ENCODE measurements at places on chromosomes 11 and 22.

DNA sequence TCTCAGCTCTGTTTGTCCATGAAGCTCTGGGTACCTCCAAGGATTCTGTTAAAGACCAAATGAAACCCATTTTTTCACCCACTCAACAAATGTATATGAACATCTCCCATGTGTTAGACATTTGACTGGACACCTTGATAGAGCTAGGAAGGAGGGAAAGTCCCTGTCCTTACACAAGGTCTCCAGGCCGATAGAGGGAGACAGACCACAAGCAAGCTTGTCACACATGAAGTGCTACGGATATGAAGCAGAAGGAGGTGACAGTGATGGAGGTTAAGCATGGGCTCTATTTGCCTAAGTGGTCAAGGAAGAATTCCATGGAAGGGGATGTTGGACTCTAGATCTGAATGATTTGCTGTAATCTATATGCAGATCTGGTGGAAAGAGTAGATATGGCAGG lies 138.5 kb downstream of the MYO18B start:
- no peaks in the 10 kb centered on the region for H3K4me1 ChIP-seq
- H3K27me3 ChIP-seq = peaks cover 3% of the 10 kb centered on the region
- no peak overlapping the region for H3K27ac ChIP-seq
- no peaks in the 10 kb centered on the region for H3K36me3 ChIP-seq
- DNase-seq = no peak
- no peak overlapping the region for H3K4me3 ChIP-seq

GRCh38 chr11:18490319-18490718 lies 34.7 kb downstream of the LDHAL6A start:
- no peaks in the 10 kb centered on the region for H3K36me3 ChIP-seq
- no peaks in the 10 kb centered on the region for H3K4me1 ChIP-seq
- no peak overlapping the region for H3K27ac ChIP-seq

DNA sequence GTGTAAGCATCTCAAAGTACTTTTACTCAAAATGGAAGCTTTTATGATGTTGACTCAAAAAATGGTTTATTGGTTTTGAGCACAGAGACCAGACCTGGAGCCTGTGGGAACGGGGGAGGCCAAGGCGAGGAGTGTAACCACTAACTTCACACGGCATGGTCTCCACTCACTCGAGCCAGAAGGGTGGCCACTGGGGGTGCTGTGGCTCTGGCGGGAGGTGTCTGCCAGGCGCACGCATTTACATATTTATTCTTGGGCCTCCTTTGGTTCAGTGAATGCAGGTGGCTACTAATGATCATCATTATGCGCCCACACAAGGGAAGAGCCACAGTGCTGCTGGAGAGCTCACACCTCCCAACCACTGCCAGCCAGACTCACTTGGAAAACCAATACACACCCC lies 64.6 kb downstream of the FLRT1 start:
- no peaks in the 10 kb centered on the region for H3K27me3 ChIP-seq
- no peak overlapping the region for H3K4me3 ChIP-seq
- no peak overlapping the region for H3K27ac ChIP-seq
- no peaks in the 10 kb centered on the region for H3K4me1 ChIP-seq
- DNase-seq = no peak

DNA sequence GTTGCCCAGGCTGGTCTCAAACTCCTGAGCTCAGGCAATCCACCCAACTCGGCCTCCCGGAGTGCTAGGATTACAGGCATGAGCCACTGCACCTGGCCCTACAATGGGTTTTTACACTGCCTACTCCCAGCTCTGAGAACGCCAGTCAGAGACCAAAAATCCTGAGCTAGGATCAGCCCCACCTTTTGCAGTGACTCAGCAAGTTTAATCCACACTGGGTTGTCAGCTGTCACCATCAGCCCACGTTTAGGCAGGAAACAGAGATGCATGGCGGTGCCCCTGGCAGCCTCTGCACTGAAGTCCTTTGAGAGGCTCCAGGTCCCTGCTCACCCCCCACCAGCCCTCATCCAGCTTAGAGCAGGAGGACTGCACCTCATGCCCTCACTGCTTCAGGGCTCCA lies 117.6 kb downstream of the ARHGAP8 start:
- H3K27me3 ChIP-seq = peaks cover 2% of the 10 kb centered on the region
- no peaks in the 10 kb centered on the region for H3K36me3 ChIP-seq
- H3K4me3 ChIP-seq = no peak overlapping the region
- no peak for DNase-seq
- no peak overlapping the region for H3K27ac ChIP-seq

DNA sequence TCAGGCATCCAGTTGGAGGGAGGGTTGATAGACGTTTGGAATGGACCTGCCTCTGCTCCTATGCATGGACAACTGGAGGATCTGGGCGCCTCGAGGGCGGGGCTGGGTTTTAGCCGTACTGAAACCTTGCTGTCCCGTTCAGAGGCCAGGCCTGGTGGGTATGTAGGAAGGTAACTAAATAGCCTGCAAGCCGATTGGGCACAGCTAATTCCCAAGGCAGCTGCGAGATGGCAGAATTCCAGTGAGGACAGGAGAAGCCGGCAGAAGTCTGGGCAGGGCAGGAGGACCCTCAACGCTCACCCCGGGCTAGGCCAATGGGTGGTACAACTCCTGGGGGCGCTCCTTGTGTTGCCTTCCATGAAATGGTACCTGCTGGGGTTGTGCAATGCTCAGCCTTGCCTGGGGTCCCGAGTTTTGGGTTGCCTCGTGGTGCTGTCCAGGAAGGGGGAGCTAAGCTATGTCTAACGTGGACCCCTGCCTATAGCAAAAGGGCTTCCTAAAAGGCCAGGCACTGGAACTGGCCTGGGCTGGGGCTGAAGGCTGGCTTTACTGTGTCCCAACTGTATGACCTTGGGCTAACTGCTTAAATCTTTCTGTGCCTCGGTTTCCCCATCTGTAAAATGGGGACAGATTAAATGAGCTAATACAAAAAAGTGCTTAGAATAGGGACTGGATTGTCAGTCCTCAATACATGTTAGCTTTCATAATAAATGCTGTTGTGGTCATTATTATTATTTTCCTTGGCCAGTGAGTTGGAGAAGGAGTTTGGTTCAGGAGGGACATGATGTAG lies 30.1 kb upstream of the CD82 start:
- H3K27me3 ChIP-seq = no peaks in the 10 kb centered on the region
- H3K4me3 ChIP-seq = no peak overlapping the region
- no peaks in the 10 kb centered on the region for H3K36me3 ChIP-seq
- H3K27ac ChIP-seq = no peak overlapping the region

- no peaks in the 10 kb centered on the region for H3K4me1 ChIP-seq
- H3K27ac ChIP-seq = no peak overlapping the region
- no peak overlapping the region for H3K4me3 ChIP-seq
- H3K27me3 ChIP-seq = no peaks in the 10 kb centered on the region
These were observed 73.2 kb downstream of the DBX1 start for GRCh38 chr11:20087118-20087521.

Data from liver (tissue), 10 donors.